ENCODE measurements at places on chromosomes 6 and 20.

DNA sequence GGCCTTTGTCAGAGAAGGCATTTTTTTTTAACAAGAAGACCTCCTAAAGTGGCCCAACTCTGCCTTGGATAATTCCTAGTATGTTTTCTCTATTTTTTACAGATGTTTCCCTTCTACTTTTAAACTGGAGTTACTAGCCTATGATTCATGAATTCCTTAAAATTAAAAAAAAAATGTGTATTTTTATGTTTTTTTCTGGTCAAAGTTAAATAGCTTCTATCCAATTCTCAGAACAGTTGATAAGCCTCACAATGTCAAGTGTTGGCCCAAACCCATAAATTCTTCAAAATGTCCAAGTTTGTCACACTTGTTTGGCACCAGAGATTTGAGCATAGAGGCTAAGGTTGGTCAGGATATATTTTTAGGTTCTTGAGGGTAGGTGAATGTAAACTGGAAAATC lies 64.0 kb downstream of the JAG1 start:
- DNase-seq, result no peak

- DNase-seq, result no peak
Observed at GRCh38 chr20:35551503-35551902, 9.6 kb downstream of the ERGIC3 start.

- no peak for DNase-seq
Observed at GRCh38 chr6:50899306-50899870, 80.7 kb downstream of the TFAP2B start.

DNA sequence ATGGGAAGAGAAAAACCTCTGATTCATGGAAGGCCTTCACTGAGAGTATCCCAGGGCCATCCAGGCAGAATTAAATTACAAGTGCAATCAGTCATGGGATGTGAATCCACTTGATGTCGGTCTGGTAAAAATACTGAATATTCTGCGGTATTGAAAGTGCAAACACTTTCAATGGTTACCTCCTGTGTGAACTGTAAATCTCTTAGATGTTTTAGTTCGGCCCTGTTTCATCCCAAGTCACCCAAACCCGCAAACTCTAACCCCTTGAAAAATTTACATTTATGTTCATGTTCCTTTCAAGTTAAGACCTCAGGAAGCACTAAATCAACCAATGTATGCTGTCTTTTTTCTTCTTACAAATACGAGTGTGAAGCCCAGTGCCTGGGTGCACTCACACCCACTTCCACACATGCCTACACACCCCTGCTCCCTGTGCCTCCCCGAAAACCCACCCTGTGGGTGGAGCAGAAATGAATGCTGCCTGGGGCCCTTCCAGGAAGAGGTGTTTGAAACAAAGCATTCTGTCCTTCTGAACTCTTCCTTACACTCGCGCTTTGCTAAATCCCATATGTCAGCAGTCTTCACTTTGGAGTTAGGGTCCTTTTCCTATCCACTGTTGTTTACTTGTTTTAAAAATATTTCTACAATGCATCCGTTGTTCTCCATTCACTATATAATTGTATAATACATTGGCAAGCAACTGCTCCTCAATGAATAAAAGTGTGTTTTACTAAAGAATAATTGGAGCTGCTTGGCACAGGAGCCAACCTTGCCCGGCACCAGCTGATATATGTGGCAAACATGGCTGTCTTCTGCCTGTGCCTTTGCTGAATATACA lies 62.7 kb downstream of the FYN start:
- peak; percentile 46 for DNase-seq

GRCh38 chr6:108132863-108133262 lies 33.0 kb upstream of the NR2E1 start:
- no peak for DNase-seq

- no peak for DNase-seq
Observed at GRCh38 chr20:10718661-10719060, 44.9 kb upstream of the JAG1 start.

GRCh38 chr6:1296542-1296941 lies 15.4 kb upstream of the FOXQ1 start:
- no peak for DNase-seq

DNA sequence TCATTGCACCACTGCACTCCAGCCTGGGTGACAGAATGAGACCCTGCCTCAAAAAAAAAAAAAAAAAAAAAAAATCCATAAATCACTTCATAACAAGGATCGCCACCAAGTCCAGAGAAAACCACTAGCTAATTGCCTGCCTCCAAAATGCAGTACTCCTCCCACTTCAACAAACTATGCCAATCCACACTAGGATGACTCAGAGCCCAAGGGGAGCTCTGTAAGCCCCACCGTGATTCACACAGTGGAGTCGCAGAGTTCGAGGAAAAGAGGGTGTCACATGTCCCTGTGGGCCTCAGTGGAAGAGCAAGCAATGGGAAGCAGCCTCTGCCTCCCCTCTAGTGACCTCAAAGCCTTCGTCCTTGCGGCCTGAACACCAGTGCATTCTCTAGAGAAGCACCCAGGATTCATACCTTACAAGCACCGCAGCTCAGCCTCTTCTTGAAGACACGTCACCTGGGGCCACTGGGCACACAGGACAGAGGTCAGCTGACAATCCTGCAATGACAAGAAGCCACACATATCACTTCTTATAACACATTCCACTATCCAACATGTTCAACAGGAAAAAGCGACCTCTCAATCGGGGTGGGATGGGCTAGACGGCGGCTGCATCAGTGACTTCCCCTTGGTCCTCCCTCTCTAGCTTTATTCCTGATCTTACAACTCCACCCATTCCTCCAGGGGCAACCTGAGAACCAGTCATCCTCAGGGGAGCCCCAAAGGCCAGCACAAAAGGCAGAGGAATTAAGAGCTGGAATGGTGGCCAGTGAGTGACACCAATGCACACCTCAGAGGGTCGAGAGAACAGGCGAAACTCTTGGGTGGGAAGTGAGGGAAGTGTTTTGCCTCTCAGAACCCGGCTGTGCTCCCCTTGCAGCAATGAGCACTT lies 8.9 kb downstream of the SNHG17 start:
- no peak for DNase-seq

- no peak for DNase-seq
Observed at GRCh38 chr20:60727425-60727824, 524.6 kb upstream of the CDH4 start.

DNA sequence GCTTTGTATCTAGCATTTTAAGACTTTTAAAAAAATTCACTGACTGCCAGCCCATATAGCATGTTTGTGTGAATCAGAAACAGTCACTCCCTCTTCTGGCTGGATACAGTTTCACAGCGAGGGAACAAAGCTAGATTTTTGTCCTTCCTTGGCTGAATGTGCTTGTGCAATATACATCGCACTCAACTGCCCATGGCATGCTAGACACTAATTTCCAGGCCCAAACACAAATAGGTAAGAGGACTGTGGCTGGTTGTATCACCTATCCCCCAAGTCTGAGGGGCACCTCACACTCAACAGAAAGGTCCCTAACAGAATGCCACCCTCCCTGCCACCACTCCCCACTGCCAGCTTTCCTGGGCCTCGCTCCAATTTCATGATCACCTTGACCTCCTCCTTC lies 16.2 kb upstream of the BLCAP start:
- no peak for DNase-seq

DNA sequence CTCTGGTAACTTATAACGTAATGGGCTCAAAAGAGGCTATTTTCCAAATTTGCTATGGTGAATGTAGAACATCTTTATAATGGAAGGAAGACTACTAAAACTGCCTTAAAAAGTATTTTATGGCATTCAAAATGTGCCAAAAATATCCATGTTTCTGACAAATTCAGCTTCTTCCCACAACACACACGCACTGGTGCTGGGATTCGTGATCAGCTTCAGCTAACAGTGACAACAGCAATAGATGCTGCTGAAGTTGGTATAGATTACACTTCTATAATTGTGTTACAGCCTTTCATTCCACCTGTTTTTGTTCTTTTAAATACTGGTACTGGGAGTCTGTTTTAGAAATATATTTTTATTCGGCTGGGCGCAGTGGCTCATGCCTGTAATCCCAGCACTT lies 19.0 kb downstream of the NUDT3 start:
- DNase-seq, result no peak

DNA sequence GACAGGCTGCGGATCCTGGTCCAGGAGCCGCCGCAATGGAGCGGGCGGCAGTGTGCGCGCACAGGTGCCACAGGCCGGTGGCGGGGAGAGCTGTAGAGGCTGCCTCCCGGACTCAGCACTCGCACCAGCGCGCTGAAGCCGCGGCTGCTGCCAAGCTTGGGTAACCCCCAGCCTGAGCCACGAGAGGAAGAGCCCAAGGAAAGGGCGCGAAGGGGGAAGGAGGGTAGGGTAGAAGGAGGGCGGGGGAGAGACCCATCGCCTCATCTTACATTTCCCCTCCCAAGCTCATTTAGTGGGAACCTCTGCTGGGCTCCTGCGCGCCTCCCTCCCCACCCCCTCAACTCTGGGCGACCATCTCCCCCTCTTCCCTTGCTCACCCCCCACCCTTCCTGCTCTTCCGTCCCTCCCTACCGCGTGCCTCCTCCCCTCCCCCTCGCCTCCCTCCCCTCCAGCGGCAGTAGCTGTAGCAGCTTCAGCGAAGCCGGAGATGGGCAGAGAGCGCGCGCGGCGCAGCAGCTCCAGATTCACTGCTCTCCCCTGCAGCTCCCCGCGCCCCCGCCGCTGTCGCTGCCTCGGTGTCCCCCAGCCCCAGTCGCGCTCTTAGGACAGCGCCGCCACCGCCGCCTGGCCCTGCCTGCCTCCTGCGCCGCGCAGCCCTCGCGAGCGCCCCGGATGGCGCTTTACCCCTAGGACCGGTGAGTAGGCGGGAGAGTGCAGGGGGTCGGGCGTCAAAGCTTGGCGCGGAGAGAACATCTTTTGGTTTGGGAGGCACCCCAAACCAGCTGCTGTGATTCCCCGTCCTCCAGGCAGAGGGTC lies at the start of gene FUT9:
Gene FUT9, plus strand, starts transcription at position 457 of the 816 bp plus-strand sequence. CDS start 187,182 bp downstream, outside the sequence.
- no peak for DNase-seq

- no peak for DNase-seq
Observed at GRCh38 chr6:2697291-2697690, 53.4 kb downstream of the MYLK4 start.

DNA sequence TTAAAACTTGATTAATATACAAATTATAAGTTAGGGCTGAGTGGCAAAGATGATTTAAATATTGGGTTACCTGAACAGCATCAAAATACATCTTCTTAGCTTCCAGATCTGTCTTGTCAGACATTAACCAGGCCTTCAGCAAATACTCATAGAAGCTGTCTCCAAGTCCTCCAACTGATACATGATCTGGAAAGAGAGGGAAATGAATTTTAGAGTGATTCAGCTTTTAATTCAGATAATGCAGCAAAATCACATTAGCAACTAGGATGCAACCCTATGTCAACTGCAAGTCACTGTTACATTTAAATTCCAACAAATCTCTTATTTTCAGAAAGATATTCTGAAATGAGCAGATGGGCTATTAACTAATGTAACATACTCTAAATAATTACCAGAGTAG lies 115.2 kb upstream of the FAM184A start:
- DNase-seq, result no peak

DNA sequence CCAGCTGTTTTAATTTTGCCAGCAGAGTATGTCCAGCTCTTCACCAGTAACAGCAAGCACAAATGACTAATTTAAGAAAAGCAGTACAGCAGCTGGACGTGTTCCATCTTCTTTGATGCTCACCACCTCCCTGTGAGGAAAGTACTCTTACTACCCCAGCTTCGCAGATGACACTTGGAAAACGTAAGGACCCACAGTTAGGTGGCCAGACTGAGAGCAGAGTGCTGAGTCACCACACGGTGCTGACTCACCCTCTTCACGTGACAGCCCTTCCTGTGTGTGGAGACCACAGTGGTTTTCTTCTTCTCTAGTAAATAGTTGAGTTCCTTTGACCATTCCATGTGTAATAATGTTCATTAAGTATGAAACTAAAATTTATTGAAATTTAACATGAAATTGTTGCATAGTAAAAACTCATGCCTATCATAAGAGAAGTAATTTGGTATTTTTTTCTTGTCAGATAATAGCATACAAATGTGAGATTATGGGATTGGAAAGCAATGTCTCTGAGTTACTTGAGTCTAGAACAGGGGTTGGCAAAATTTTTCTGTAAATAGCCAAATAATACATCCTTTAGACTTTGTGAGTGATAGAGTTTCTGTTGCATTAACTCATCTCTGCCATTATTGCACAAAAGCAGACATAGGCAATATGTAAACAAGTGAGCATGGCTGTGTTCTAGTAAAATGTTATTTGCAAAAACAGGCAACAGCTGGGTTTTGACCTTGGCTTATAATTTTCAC lies 76.6 kb downstream of the SLX4IP start:
- DNase-seq, result peak; percentile 19

- no peak for DNase-seq
Observed at GRCh38 chr6:1664329-1664728, 54.6 kb downstream of the FOXC1 start.

DNA sequence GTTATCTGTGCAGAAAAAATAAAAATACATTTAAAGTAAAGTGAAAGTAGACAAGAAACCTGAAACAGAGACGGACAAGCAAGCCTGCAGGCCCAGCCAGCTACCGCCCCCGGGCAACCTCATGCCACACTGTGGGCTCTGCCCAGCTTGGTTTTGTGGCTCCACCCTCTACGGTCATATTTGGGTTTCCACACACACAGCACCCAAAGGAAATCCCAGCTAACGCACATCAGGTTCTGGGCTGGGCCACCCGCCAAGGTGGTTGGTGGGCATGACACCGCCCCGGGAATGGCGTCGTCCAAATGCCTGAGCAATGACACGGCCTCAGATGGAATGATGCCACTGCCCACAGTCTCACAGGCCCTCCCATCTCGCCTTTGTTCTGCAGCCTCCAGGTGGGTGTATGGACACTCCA lies 22.9 kb downstream of the FAM110A start:
- DNase-seq, result peak; percentile 53

GRCh38 chr6:113464960-113465359 lies 392.2 kb upstream of the MARCKS start:
- no peak for DNase-seq

- no peak for DNase-seq
Observed at GRCh38 chr20:36917943-36918342, 33.6 kb downstream of the SAMHD1 start.

DNA sequence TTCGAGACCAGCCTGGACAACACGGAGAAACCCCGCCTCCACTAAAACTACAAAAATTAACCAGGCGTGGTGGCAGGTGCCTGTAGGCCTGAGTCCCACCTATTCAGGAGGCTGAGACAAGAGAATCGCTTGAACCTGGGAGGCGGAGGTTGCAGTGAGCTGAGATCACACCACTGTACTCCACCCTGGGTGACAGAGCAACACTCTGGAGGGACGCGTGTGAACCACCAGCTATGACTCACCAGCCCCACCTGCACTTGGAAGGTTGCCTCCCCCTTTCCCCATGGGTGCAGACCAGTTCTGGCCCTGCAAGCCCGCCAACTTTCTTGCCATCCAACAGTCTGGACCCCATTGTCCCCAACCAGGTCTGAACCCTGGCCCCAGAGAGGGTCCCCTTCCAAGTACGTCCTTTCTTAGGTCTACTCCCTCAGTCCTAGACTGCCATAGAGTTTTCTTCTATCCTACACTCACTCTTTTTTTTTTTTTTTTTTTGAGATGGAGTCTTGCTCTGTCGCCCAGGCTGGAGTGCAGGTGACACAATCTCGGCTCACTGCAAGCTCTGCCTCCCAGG lies 29.2 kb downstream of the ATP9A start:
- no peak for DNase-seq

- peak; percentile 50 for DNase-seq
Observed at GRCh38 chr6:25490018-25490801, 161.8 kb upstream of the SCGN start.

GRCh38 chr6:53651205-53651763 lies 14.3 kb downstream of the KLHL31 start:
- DNase-seq, result peak; percentile 72

GRCh38 chr6:37311741-37312473 lies 41.9 kb upstream of the RNF8 start:
- DNase-seq, result no peak

- DNase-seq, result no peak
Observed at GRCh38 chr20:58149437-58150091, 78.9 kb downstream of the ANKRD60 start.

Measured in central memory CD4-positive, alpha-beta T cell (primary cell).